ENCODE measurements at places on chromosomes 13 and 19.

- no peak for DNase-seq
These were observed 23.8 kb downstream of the GJA3 start for GRCh38 chr13:20136781-20137703.

GRCh38 chr13:52983836-52984235 is 44.8 kb upstream of the OLFM4 start:
- DNase-seq, result no peak

DNA sequence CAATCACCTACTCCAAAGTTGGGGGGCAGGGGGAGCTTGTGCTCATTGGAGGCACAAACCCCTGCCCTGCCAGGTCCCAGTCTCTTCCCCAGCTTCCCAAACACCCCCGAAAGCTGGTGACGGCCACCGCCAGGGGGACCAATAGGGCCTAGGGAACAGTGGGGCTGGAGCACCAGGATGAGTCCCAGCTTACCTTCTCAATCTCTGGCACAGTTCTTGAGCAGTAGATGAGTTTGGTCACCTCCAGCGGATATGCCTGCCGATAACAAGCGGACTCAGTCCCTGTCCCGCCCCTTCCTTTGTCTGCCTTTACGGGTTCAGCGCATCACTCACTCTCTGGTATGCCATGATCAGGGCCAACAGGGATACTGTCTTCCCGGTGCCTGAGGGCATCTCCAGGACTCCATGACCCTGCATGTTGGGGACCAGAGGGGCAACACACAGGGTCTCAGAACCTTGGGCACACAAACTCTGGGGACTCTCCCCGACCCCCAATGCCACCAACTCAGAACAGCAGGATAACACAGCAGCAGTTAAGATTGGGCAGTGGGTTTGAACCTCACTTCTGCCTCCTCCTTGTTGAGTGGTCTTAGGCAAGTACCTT is 1.5 kb downstream of the ERCC2 start:
- DNase-seq, result no peak

DNA sequence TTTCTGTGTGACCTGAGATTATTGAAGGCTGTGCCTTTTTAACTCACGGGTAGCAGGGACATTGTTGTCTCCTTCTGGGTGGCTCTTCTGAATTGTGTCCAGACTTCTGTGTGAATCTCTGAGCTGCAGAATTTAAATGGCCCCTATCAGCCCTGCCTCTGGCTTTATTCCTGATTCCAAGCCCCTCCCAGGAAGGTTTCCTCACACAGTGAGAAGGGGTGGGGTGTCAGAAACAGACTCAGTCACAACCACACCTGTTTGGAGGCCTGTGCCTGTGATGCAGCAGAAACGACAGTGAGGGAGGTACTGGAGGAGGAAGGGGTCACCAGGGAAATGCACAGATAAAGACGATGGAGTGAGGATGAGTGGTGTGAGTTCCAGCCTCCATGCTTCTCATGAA is at the start of gene CLC:
CLC (minus strand) TSS at position 139 of the 400 bp plus-strand sequence; CDS start at position 62, 77 bp downstream.
- no peak for DNase-seq

DNA sequence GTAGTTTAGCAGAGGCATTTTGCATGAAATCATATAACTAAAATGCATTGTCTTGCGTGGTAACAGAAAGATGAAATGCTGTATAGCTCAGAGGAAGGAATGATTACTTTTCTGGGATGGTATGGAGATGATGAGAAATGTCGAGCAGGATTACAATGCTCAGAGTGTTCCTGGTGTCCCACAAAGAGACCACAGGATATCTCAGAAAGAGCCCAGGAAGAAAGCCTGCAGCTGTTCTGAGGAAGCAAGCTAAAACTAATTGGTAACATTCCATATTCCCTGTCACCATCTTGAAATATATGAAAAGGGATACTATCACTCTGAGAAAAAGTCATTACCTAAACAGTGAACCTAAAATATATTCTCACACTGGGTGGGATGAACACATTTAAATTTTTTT is 233.1 kb downstream of the POU4F1 start:
- no peak for DNase-seq

Data from NCI-H1436 treated with DMSO at 0.1 percent for 48 hours (cell line).